Chondrocyte (in vitro differentiated cells): ENCODE measurements at places on chromosomes 5 and 9.

DNA sequence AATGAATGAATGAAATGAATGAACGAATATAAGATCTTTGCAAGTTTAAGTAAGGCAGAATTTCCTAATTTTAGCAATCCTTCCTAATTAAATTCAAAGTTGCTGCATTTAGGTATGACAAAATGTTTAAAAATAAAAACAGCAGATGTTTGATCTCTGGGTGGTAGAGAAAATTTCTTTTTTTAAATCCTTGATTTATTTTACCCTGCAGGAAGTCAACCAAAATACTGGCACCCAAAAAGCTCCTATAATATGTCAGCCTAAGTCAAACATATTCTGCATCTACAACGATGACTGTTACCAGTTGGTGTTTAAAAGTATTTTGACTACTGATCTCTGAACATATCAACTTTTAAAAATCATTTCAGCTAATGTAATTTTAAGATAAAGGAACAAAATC lies 58.4 kb downstream of the TTC39B start:
- DNase-seq, result no peak

- no peak for DNase-seq
Observed at GRCh38 chr9:12439267-12439666, 253.9 kb upstream of the TYRP1 start.

DNA sequence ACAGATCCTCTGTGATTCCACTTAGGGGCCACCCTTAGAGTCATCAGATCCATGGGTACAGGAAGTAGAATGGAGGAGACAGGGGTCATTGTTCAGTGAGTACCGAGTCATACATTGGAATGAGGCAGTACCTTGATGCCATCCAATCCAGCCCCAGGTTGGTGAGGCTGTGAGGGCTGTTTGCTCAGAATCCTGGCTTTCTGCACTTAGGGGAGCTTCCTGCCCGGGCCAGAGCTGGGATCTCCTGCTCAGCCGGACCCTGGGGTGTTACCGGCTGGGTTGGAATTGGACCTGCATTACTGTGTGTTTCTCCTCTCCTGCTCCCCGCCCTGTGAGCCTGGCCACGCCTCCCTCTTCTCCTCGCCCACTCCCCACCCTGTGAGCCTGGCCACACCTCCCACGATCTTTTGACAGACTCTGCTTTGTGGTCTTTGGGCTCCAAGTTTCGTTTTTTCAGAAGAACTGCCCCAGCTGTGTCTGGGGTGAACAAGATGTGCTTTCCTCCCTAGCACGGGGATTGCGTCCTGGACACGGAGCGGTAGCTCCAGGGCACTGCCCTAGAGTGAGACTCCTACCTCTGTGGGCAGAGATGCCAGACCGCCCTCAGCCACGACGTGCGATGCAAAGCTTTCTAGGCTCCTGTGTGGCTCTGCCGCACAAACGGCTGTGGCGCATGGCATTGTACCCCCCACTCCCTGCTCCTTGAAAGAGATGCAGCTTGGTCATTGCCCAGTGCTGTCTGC lies 15.4 kb downstream of the TRAF2 start:
- no peak for DNase-seq

- DNase-seq, result no peak
Observed at GRCh38 chr9:13388157-13388556, 108.7 kb upstream of the MPDZ start.

DNA sequence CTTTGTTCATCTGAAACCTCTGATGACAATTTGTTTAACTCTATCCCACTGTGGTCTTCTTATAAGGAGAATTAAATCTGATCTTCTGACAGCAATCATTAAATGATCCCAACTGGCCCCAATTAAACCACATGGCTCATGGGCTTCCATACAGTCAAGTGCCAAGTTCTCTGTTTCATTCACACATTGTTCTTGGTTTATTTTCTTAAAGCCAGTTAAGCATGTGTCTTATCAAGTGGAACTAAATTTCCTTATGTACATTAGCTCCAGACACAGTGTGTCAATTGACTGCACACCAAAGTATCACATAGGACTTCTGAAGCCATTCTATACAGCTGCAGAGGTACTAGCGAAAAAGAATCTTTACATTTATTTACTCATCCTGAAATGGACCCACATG lies 51.2 kb downstream of the MEF2C start:
- DNase-seq, result no peak

DNA sequence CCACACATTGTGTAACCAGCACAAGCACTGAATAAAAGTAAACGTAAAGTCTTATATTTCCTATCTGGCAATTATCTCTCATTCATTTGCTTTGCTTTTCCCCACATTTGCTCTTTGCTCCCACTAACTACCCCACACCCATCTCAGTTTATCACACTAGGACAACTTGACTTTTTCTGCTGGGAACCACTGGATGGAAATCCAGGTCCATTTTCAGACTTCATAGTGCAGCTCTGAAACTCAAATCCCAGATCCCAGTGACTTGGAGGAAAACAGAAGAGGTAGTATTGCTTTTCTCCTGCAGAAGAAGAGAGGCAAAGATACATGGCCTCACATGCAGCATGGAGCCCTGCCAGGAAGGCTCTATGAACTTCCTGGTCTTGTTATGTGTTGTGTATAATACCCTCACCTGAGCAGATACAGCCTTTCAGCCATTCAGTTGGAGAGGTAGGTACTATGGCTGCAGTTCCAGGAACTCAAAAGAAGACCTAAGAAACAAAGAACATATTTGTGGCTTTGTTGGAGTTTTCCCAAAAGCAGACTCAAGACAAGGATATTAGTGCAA lies 90.0 kb upstream of the NIPBL start:
- no peak for DNase-seq

- DNase-seq, result no peak
Observed at GRCh38 chr5:50653946-50654345, 12.5 kb upstream of the PARP8 start.

DNA sequence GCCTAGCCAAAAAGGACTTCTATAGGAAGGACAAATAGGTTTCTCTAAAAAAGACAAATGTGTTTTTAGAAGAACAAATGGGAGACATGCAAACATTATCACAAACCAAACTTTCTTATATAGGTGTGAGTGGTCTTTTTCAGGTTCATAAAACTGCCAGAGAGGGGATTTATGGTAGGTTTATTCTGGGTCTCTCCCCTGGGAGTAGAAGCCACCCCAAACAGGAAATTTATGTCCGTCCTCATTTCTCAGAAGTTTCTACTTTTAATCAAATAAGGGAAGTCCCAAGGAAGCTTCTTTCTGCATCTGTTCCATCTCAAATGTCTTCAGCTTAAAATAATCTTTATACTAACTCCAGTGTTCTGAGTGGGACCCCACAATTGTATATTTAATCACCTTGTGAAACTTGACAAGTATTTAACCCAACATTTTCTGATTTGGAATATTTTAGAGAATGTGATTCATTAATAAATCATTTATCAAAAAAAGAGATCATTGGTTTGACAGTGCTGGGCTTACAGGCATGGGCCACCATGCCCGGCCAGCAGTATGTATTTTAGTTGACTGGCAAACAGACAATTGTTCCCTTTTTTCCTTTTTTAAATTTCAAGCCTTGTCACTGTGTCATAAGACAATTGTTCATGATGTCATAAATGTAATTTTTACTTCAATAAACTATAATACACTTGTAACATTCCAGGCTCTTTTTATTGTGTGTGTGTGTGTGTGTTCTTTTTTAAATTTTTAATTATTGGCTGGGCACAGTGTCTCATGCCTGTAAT lies 44.6 kb upstream of the GLDC start:
- DNase-seq, result no peak

DNA sequence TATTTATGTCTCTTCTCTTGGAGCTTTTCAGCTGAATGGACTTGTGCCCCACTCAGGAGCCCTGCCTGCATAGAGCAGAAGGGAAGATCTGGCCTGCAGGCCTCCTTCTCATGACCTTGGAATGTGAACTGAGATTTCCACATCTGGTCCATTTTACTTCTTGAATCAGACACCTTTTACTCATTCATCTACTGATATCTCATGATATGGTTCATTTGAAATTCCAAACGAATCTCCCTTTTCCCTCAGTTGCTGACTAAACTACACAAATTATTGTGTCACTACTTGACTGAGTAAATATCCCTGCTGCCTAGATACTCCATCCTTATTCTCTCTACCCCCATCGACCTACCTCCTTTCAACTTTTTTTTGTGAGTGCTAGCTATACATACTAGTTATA lies 138.7 kb downstream of the PLCXD3 start:
- no peak for DNase-seq

DNA sequence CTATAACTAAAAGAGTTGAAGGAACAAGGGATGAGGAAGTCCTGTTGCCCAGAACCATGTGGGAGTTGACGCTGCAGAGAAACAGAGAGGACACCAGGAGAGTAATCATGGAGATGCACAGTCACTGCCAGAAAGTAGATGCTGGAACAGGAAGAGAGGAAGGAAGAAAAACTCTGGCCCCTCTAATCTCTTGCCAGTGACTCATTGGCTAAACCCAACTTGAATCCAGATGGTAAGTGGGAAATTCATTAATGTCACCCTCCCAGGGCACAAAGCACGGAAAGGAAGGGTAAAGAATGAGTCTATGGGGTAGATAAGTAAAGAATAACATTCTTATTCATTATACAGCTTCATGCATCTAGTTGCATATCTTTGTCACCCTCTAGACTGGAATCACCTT lies 631.9 kb downstream of the PRELID2 start:
- no peak for DNase-seq

DNA sequence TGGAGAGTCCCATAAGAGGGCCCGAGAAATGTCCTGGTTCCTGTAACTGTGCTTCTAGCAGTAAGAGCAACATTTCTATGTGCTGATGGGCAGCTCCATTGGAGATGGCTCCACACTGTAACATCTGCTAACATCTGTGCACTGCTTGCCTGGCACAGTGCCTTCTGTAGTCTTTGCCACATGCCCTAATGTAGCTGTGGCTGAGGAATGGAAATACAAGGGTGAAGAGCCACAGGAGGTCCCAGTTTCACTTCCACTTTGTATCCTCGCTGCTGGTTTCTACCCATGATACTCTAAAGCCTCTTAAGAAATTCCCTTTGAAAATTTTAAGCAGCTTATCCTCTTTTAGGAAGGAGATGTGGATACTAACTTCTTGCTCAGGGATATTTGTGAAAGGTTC lies 97.4 kb downstream of the HOMER1 start:
- no peak for DNase-seq

- no peak for DNase-seq
Observed at GRCh38 chr5:41057231-41057630, 13.9 kb downstream of the MROH2B start.

GRCh38 chr9:28770226-28770625 lies 1196.9 kb upstream of the C9orf72 start:
- DNase-seq, result no peak

DNA sequence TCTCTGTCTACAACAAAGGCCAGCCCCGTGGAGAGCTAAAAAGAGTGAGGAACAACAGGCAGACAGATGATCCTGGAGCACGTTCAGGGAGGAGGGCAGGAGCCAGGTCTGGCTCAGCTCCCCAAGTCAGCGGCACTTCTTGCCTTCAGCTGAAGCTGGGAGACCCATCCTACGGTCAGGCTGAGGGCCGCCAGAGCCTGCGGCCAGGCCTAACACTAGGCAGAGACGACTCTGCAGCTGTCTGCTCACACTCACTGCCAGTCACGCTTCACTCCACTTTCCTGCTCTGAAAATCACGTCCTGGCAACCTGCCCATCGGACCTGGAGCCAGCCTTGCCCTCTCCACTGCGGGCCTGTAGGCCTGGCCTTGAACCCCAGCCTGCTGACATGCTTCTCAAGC lies 160.9 kb upstream of the LHFPL2 start:
- DNase-seq, result no peak

GRCh38 chr5:173888473-173889131 lies 453 bp downstream of the CPEB4 start:
- DNase-seq, result no peak
